ENCODE measurements at places on chromosomes 2 and 18.
A peak's percentile ranks its signal among the peaks of the same experiment; 100 is the strongest.

- no peak for DNase-seq
Measured at GRCh38 chr2:59974051-59974766, 579.2 kb downstream of the BCL11A start.

GRCh38 chr2:9897331-9897737, 54.1 kb downstream of the TAF1B start:
- peak; percentile 19 for DNase-seq

- DNase-seq: no peak
Measured at GRCh38 chr2:241074901-241075540, 27.1 kb downstream of the MTERF4 start.

GRCh38 chr18:2180586-2180985, 390.7 kb downstream of the METTL4 start:
- DNase-seq: no peak

GRCh38 chr2:66463206-66463755, 28.4 kb downstream of the MEIS1 start:
- DNase-seq: no peak

GRCh38 chr2:237053066-237053465, 32.6 kb upstream of the COPS8 start:
- no peak for DNase-seq

DNA sequence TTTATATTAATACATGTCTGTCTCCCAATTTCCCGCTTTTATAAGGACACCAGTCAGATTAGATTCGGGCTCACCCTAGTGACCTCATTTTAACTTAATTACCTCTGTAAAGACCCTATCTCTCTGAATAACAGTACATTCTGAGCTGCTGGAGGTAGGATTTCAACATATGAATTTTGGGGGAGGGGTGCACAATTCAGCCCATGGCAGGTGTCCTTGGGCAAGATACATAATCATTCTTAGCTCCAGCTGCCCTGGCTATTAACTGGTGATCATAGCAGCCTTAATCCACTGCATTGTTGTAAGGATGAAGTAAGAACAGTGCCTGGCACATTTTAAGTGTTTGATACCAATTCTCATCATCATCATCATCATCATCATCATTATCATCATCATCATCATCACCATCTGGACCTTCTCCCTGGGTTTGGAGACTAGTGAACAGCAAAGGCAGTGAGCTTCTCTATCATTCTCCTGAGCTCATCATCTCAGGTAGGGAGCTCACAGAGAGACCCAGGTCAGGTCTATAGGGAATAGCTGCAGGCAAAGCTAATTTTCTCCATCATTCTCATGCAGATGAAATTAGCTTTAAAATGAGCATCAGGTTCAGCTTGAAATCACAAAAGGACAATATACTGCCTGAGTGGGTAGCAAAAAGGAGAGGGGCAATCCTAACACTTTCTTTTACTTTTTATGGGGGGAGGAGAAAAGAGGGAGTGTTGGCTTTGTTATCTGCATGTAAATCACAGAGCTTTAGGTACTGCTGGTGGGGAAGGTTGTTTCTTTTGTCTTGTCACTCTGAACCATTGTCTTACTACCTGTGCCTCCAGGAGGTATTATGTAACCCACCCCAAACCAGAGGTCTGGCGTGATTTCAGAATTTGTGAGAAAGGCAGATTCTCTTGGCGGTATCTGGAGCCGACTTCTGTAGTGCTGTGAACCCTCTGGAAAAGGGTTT, 125.5 kb upstream of the SPRED2 start:
- DNase-seq: no peak

GRCh38 chr18:74353169-74353775, 37.6 kb downstream of the C18orf63 start:
- DNase-seq: peak; percentile 23

DNA sequence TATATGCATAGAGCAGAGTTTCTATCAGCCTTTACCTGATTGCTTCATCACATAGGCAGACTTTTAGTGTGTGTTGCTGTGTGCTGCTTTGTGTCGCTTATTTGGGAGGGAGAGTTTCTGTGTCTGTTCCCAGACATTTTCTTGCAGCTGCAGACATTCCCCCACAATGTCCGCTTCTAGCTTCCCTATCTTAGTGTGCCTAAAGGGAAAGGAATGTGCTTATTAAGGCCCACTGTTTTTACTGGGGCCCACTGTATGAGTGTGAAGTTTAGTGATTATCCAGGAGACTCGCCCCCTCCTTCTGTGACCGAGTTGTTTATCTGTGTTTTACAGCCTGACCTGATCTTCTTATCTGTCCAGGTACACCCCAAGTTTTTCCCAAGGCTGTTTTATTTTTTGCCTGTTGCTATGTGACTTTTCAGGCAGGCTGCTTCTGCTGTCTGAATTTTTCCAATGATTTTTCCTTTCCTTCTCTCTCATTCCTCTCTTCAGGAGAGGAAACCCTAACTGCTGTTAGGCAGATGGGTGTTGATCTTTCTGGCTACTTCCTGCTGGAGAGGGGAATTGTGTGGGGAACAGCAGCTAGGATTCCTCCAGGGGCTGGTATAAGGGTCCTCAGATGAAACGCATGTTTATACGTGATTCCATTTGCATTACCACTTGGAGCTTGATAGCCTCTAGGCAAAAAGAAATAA, 47.6 kb downstream of the STK17B start:
- no peak for DNase-seq

- no peak for DNase-seq
Measured at GRCh38 chr18:76619621-76620315, 124.7 kb upstream of the ZNF516 start.

DNA sequence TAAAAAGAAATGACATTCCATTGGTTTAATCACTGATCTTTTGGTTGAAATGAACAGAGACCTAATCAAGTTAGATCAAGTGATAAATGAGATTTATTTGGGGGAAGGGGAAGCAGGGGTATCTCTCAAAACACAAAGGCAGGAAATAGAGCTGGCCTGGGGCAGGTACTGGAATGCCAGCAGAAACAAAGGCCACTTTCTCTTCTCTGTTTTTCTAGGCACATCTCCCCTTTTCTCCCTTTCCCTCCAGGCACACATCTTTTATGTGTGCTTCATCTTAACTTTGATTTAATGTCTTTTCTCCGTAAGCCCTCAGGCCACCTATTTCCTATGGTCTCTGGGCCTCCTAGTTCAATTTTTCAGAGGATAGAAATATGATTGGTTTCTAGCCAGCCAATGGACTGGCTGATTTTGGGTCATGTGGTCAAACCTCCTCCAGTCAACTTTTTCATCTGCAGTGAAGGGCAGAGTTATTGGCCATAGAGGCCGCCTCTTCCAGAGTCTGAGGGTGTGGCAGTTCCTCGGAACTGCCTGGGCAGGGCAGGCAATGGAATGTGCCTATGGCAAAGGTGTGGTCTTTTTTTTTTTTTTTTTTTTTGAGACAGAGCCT, 58.9 kb upstream of the FAM136A start:
- no peak for DNase-seq

- no peak for DNase-seq
Measured at GRCh38 chr2:551621-552020, 125.6 kb downstream of the TMEM18 start.

GRCh38 chr2:9163306-9164111, 43.1 kb upstream of the ASAP2 start:
- DNase-seq: no peak

Data from stimulated activated CD4-positive, alpha-beta T cell treated with anti-CD3 and anti-CD28 coated beads, Interleukin-12 subunit alpha, Interleukin-12 subunit beta, amount 100 ng/mL, for 4 hours (primary cell).